ENCODE measurements at places on chromosomes 5 and 9.
A peak's percentile ranks its signal among the peaks of the same experiment; 100 is the strongest.

- DNase-seq = peak; percentile 49
These were observed at the start of gene TBC1D9B for GRCh38 chr5:179907556-179908324. Gene TBC1D9B (minus strand): TSS chr5:179907897. CDS start chr5:179907821, 76 bp downstream.

- peak; percentile 30 for DNase-seq
These were observed 185.9 kb upstream of the RASA1 start for GRCh38 chr5:87081511-87082372.

DNA sequence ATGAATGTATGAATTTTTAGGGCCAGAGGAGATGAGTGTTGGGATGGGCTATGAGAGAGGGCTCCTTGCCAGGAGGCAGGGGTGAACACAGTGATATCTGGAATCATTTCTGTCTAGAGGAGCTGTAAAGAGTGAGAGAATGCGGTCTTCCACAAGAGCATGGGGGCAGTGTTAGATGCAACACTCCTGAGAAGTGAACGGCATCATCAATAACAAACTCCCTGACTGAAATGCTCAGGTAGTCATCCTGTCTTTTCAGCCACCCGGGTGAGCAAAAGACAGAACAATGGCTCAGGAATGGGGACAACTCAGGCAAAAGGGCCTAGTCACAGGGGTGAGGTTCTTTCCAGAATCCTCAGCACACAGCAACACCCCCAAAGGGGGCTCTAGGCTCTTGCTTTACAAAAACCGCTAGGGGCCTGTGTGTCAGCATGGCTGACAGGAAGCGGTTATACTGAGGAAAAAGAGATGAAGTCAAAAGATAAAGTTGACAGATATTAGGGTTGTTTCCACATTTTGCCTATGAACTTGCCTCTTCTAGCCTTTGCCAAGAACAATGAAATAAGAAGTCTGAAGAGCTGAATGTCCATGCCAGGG, 104.6 kb upstream of the LRRTM2 start:
- DNase-seq = peak; percentile 42

DNA sequence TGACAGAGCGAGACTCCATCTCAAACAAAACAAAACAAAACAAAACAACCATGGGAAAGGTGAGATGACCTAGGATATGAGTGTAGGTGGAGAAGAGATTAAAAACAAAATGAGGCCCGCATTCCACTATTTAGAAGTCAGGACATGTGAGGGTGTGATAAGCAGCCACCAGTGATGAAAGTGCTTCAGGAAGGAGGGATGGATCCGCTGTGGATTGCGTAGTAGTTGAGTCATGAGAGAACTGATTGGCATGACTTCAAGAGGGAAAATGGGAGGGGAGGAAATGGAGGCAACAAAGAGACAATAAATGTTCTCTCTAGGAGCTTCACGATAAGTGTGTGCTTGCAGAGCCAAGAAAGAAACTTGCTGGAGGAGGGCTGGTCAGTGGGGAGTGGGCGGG, 367.6 kb downstream of the ARL15 start:
- no peak for DNase-seq

- DNase-seq = no peak
These were observed 317.5 kb upstream of the CDH18 start for GRCh38 chr5:20305463-20305862.

- no peak for DNase-seq
These were observed 11.3 kb downstream of the SHOC1 start for GRCh38 chr9:111783424-111783823.

- no peak for DNase-seq
These were observed 40.6 kb downstream of the EFNA5 start for GRCh38 chr5:107630184-107630583.

- DNase-seq = no peak
These were observed 23.2 kb downstream of the ZBTB34 start for GRCh38 chr9:126883636-126884035.

GRCh38 chr9:136742591-136743391, at the start of gene LCN10:
Gene LCN10 (minus strand): TSS chr9:136742940. CDS start chr9:136742903, 37 bp downstream.
- DNase-seq = no peak

DNA sequence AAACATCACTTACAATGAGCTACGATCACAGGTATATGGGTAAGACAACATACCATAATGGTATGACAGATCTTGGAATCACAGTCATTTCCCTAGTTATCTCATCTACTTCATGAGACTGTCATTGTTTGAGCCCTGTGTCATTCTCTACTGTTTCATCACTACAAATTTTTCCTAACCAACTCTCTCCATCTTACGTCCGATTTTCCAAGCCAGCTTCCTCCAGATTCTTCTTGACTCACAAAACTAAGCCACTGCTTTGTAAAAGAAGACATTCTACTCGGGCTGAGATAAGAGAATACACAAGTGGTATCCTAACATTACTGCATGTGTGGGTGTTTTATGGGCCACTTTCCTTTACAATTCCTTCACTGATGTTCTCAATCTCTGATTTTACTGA, 49.6 kb downstream of the SERINC5 start:
- no peak for DNase-seq

DNA sequence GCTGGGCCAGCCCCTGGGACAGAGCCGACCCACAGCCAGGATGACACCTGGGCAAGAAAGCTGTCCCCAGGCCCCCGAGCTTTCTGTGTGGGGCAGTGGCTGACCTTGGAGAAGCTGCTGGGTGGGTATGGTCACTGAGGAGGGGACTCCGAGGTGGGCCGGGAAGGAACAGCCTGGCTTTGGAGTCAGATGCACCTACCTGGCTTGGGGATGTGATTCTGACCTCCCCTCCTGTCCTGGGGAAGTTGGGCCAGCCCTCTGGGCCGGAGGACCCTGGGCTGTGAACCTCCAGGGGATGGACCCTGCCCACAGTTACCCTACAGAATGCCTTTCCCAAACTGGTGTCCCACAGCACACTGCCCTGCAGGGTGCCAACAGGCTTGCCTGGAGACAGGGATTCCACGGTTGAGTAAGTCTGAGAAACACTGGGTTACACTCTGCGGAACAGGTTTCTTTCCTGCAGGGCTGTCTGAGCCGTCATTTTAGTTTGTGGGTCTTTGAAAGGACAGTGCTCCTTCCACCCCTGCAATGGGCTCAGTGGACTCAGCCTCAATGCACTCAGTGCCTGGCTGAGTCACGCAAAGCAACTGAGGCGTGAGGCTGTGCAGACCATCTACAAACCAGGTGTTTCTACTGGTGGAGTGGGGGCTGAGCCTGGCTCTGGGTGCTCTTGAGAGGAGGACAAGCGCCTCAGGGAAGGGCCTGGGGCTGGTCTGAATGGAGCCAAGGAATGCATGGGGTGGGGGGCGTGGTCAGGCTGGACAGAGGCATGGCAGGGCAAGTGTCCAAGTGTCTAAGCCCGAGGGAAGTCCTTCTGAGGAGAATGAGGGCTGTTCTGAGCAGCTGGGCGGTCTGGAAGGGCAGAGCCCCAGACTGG, 41.3 kb upstream of the PHYKPL start:
- no peak for DNase-seq

GRCh38 chr5:174535669-174536068, 188.7 kb upstream of the MSX2 start:
- DNase-seq = no peak

DNA sequence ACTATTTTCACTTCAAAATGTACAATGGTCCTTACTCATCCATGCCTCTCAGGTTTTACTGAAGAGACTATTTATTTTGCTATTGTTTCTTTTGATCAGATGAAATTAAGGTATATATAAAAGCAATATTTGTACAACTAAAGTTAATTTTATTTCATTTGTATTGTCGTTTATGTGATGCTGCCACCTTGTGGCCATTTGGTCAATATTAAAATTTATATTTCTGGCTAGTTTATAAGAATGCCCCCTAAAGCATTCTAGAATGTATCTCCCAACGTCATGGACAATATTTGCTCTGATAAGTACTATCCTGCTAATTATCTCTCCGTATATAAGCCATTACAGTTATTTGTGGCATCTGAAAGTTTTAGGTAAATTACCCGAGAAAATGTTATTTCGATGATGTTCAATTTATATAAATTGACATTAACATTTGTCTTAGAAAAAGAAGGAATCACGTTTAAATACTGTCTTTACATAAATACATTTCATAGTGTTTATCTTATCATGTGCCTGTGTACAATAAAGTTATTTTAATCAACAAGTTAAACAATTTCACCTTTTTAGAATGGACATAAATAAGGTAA, 680.0 kb downstream of the TAF11L14 start:
- no peak for DNase-seq

- DNase-seq = no peak
These were observed 1865.4 kb downstream of the MAT2B start for GRCh38 chr5:165370794-165371193.

DNA sequence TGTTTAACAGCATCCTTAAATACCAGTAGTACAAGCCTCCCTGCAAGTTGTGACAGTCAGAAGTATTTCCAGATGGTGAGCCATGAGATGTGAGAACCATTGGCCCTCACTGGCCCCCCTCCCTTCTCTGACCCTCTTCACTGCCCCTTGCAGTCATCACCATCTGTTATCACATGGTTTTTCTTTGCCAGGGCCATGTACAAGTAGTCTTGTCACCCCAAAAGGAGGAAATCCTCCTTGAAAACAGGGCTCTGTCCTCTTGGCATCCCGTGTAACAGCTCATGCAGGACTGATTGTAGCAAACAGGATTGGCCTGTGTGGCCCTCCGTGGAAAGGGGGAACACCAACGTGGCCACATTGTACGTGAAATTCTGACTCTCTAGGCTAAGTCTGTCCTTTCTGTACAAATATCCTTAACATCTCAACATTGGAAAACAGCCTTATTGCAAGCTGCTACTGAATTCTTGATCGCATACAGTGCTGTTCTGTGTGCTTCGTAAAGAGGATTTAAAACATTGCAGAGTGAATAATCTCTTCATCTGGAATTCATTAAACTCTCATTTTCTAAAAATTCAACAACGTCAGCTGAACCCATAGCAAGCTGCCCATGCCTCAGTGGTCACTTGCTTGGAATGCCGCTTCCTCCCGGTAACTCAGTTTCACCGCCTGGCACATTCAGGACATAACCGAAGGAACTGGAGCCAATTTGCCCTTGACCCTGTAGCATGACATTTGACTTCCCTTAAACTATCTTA, 171.7 kb downstream of the ATPSCKMT start:
- no peak for DNase-seq

DNA sequence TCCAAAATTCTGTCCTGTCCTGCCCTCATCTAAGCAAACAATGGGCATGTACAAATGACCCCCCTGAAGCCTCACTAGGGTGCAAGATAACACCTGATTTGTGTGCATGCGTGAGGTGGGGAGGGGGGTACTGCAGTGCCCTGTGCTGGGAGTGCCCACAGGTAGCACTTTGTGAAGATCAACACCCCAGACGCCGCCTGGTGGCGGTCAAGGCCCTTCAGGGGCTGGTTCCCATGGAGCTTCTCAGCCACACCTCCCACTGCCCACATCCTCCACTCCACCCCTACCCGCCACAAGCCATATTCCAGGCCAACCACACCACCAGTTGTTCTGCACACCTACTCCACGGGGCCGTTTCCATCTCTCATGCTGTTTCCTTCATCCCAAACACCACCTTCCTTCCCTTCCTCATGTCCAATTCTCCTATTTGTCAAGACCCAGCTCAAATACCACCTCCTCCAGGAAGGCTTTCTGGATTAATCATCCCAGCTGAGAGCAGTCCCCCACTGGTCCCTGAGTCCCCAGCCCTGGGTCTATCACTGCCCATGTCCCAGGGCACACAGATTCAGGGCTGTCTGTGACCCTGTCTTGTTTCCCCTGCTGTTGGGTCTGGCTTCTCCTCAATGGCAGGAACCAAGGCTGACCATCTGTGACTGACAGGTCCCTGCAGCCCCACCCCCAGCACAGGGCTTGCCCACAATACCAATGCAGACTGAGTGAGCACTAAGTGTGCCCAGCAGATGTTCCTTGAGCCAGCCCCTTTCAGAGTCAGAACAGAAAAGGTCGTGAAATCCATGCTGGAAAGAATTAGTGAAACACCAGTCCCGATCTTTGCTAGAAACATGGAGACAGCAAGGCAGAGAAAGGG, 178.4 kb downstream of the PAX5 start:
- peak; percentile 50 for DNase-seq

DNA sequence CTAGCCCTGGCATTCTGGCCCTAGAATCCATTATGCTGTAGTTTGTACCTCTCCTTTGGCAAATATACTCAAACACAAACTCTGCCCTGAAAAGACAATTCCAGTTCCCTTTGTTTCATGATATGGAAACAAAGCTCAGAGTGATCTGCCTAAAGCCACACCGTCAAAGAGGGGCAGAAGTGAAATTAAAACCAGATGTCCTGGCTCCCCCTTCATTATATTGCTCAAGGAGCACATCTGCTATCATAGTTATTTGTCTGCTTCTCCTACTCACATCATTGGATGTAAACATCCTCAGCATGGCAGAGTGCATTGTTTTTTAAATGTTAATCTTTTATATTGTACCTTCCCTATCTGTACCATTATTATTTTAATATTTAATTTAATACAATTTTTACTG, 266.7 kb upstream of the SMARCA2 start:
- DNase-seq = no peak

DNA sequence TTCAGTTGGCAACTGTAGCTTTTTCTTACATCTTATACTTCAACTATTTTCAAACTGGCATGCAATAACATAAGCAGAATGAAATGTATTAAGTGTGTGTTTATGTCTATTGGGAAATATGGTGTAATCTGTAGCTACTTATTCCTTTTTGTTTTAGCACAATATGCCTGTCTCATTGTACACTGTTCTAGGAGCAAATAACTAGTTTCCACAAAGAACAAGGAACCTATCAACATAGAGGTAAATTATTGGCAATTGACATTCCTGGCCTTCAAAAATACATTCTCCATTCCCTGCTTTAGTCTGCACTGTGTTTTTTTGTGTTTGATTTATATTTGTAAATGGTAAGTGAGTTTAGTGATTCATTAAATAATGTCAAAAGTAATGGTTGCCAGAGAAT, 75.7 kb downstream of the FBXL7 start:
- DNase-seq = no peak

DNA sequence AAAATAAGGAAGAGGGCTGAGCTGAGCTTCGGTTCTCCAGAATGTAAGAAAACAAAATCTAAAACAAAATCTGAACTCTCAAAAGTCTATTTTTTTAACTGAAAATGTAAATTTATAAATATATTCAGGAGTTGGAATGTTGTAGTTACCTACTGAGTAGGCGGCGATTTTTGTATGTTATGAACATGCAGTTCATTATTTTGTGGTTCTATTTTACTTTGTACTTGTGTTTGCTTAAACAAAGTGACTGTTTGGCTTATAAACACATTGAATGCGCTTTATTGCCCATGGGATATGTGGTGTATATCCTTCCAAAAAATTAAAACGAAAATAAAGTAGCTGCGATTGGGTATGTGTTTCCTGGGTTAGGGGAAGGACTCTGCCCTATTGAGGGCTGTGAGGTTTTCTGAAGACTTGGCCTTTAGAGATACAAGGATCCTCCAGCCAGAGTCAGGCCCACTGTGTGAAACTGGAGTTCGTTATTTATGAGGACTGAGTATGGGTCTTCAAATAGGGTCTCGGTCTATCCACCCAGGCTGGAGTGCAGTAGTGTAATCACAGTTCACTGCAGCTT, 3.8 kb downstream of the EGR1 start:
- DNase-seq = no peak

DNA sequence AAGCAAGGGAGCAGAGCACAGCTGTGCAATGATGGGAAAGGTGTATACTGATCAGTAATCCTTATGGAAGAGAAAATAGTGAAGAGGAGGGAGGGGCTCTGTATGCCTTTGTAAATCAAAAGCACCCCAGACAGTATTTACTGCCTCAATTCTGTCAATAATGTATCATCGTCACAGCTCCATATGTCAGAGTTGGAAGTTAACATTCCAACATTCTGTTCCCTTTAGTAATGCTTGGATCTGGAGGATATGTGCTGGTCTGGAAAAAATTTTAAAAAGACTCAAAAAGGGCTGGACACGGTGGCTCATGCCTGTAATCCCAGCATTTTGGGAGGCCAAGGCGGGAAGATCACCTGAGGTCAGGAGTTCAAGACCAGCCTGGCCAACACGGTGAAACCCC, 310.4 kb downstream of the ACTL7B start:
- no peak for DNase-seq

- DNase-seq = no peak
These were observed 590.3 kb upstream of the C9orf72 start for GRCh38 chr9:28163619-28164018.

All from activated CD4-positive, alpha-beta T cell treated with anti-CD3 and anti-CD28 coated beads, Interleukin-2, Interleukin-4, amounts not matched to agents 100 ng/mL and 50 ng/mL, durations not matched to agents 16 hours and 8 hours (primary cell).